ENCODE measurements at places on chromosomes 11 and 22.

DNA sequence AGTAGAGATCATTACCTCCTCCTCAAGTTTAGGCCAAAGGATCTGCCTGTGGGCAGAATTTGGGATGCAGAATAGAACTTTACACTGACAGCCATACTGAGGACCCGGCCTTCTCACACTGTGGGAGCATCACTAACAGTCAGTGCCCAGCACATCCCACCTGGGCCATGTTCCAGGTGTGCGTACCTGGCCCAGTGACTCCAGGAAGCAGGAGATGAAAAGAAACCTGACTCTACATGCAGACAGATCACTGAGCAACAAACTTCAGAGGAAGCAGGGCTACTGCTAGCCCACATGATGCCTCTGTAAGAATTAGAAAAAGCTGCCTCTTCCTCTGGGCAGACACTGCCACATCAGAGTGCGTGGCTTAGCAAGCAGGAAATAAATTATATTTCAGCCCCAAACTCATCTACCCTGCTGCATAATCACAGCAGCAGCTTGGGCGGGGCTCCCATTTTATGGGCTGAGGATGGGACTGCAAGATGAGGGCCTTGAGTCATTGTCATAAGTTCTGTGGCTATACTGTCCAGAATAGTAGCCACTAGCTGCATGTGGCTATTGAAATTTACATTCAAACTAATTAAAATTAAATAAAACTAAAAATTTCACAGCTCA is 6.0 kb upstream of the LMO2 start:
- no peak for DNase-seq

GRCh38 chr22:40966726-40967085 is 15.5 kb downstream of the RBX1 start:
- DNase-seq: no peak

GRCh38 chr11:7501894-7502293 is 11.9 kb upstream of the PPFIBP2 start:
- DNase-seq: no peak

GRCh38 chr11:61742391-61742790 is 10.0 kb upstream of the MYRF start:
- DNase-seq: no peak

DNA sequence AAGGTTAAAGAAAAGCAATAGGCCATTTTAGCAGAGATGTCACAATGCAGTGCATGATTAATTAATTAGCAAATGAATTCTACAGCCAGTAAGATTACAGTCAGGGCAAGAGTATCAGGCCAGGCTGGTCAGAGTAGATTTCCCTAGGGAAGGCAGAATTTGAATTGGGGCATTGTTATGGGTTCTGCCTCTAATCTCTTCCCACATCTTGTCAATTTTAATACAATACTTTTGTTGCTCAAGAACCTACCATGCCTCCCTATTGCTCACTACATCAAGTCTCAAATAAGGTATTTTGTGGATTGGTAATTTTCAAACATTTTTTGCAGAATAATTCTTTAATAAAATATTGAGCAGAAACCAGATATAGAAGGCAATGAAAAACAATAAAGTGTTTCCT is 103.7 kb downstream of the CCDC81 start:
- DNase-seq: no peak

GRCh38 chr11:102360681-102361080 is 13.7 kb downstream of the BIRC2 start:
- no peak for DNase-seq

DNA sequence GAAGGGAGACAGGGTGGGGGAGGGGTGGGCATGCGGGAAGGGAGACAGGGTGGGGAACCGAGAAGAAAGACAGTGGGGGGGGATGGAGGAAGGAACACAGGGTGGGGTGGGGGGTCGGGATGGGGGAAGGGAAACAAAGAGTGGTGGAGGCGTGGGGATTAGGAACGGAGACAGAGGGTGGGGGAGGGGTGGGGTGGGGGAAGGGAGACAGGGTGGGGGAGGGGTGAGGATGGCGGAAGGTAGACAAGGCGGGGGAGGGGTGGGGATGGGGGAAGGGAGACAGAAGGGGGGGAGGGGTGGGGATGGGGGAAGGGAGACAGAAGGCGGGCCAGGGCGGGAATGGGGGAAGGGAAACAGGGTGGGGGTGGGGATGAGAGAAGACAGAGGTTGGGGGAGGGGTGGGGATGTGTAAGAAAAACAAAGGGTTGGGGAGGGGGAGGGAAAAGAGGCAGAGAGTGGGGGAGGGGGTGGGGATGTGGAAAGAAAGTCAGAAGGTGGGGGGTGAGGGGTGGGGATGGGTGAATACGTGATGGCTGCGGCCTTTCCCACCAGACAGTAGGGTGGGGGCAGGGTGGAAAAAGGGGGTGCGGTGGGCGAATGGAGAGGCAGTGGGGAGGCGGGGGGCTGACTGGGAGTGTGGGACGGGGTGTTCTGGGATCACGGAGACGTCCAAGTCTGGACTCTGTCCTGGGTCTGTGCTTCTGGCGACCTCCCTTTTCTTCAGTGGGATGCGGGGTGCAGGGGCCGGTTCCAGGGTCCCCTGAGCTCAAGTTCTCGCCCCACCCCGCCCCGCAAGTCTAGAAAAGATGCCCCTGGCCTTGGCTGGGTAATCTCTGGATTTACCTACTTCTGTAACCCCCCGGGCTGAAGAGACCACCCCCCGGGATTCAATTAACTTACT is 744 bp downstream of the PRAME start:
- no peak for DNase-seq

- no peak for DNase-seq
Observed at GRCh38 chr22:17824457-17824856, 50.2 kb upstream of the BID start.

GRCh38 chr11:95453616-95454171 is 222.7 kb upstream of the SESN3 start:
- DNase-seq: no peak

DNA sequence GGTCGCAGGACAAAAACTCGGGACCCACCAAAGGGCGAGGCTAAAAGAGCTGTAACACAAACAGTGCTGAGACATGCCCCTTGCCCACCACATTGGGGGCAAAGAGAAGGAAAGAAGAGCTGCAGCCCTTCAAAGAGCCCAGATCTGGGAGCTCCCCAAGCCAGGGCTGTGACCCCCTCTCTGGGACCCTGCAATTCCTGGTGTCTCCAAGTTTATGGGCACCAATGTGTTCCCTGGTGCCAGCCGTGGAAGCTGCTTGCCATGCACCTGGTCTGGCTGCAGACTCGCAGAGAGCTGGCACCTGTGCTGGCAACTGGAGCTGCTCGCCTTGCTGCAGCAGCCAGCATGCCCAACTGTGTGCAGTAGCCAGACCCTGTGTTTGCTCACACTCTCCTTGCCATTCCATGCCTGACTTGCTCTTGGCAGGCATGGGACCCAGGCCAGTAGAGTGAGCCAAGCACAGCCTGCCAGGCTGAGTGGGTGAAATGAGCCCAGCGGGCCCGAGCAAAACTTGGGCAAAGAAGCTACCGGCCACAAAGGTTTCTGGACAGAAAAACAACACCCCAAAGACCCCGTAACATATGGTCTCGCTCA is 16.0 kb downstream of the RRP8 start:
- no peak for DNase-seq

DNA sequence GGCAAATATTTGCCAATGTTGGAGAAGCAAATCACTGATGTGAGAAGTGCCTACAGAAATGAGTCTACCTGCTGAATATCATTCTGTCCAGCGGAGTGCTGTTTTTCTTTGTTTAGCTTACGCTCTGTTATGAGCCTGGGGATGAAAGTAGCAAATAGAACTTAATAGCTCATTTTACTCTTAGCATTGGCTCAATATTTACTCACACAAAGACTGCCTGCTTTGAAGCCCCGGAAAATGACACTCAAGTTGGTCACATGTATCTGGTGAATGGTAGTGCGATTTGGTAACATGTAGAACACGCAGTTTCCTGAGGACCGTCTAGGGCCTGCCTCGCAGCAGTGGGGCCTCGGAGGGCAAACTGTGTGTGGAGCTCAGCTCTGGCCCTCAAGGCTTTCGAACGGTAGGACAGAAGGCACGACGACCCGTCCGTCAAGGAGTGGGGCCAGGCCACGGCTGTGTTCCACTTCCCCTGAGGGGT is 38.9 kb downstream of the TBC1D22A start:
- no peak for DNase-seq

DNA sequence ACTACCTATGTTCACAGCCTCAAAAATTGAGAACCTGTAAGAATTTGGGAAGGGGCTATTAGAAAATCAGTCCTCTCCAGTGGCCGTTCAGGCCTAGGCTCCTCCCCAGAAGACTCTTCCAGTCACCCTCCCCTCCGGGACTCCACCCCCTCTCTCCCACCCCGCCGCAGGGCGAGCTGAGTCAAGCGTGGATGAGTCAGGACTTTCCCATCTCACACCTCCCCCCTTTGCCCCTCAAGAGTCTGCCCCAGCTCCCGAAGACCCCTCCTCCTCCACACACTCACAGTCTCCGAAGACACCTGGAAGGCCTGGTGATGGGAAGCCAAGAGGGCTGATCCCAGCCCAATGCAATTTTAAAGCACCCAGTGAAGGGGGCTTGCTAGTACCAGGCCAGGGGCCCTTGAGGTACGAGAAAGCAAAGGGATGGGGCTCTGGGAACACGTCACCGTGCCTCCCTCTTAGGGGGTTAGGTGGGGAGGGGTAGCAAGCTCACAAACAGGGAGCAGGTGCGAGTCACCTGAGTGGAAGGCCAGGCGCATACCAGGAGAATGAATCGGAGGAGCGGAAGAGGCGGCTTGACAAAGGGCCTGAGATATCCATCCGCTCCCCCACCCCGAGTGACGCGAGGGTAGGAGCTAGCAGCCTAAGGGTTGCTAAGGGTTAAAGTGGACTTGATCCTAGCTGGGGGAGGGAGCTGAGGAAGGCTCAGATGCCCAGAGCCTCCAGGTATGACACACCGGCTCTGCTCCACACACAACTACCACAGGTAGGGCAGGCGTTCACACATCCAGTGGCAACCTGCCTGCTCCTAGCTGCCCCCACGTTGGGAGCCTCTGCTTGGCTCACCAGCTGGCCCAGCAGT is 13.6 kb downstream of the BCL9L start:
- no peak for DNase-seq

GRCh38 chr11:68441466-68442230 is 18.9 kb upstream of the PPP6R3 start:
- no peak for DNase-seq

DNA sequence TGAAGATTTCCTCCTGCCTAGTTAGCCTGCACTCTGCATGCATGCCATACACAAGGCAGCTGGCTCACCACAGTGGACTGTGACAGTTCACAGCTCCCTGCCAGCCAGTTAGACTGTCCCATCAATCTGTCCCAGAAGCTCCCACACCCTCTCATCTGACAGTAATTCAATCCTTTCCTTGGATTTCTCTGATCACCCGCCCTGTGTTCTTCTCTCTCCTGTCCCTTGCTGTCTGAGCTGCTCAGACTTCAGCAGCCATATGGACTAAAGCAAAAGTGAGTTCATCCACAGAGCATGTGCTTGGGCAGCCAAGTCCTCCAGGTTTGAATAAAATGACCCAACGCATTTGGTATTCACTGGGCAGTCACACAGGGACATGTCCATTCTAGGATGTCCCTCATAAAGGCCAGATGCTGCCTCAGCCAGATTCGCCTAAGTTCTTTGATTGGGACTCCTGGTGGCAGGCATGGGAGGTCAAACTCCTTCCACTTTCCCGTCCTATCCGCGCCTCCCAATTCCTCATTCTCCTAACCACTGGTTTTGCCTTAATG is 54.5 kb upstream of the ZBTB44 start:
- DNase-seq: no peak

GRCh38 chr11:117457031-117457785 is 129.6 kb downstream of the CEP164 start:
- DNase-seq: no peak

- DNase-seq: no peak
Observed at GRCh38 chr11:94749369-94749768, 18.8 kb upstream of the AMOTL1 start.
